Left lung (tissue), 14 donors: ENCODE measurements at places on chromosomes 12 and 14. TPM values are rescaled to one million over a fixed set of nuclear protein-coding genes. Genes with fewer than 3 reads are reported as not detected.

Gene CLEC2A
- not detected for polyA plus RNA-seq

Gene DPF3
- polyA plus RNA-seq = 1.8 TPM

Gene GPD1
- 0.67 TPM for polyA plus RNA-seq

DNA sequence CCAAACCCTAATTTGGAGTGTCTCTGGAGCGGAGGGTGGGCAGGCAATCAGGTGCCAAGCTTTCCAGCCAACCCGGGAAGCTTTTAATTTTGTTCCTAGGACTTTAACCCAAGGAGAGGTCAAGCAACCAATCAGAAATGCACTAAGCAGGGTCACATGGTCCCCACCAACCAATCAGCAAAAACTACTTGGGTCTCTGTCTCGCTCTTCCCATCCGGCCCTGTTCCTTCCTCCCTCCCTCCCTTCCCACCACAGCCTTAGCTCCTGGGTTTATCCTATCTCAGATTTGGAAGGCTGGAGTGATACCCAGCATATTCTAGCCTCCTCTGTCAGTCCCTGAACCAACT is 7.3 kb downstream of the HOXC5 start:
- no peak for DNase-seq
